ENCODE measurements at places on chromosomes 3 and 15.

DNA sequence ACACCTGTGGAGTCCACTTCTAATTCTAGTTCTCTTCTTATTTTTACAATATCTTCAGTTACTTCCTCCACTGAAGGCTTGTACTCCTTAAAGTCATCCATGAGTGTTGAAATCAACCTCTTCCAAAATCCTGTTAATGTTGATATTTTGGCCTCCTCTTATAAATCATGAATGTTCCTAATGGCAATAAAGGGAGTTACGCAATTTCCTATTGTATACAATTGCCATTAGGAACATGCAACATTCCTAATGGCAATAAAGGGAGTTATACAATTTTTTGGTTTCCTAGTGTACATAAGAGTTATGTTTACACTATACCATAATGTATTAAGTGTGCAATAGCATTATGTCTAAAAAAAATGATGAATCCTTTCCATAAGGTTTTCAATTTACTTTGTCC is 9.2 kb upstream of the TIGIT start:
- no peak for DNase-seq

- DNase-seq, result no peak
These were observed 237.5 kb upstream of the TBC1D5 start for GRCh38 chr3:17979911-17980310.

DNA sequence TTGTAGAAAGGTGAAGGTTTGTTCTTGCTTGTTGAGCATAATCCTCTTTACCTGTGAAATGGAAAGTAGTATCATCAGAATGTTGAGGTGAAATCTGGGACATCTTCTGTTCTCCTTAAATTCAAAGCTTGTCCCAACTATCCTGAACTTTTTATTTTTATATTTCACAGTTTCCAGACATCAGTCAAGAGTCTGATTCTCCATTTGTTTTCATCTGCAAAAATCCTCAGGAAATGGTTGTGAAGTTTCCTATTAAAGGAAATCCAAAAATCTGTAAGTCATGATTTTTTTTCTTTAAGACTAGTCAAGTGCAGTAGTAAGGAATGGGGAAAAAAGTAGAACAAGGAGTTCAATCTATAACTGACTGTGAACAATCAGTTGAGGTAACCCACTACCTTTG is 15.5 kb upstream of the ZNF609 start:
- DNase-seq, result no peak

DNA sequence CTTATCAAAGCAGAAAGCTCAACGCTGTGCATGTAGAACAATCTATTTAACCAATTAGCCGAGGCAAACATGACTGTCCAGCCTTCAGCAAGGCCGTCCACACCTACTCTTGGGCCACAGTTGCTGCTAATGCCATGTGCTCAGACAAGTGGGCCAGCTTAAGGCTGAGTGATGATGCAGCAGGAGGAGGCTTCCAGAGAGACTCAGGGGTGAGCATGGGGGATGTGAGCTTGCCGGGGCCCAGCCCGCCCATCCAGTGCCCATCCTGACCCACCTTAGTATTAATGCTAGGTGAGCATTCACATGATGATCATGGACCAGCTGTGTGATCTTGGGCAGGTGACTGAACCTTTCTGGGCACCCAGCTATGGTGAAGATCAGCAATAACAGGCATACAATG is 150.1 kb downstream of the TPRA1 start:
- DNase-seq, result no peak

DNA sequence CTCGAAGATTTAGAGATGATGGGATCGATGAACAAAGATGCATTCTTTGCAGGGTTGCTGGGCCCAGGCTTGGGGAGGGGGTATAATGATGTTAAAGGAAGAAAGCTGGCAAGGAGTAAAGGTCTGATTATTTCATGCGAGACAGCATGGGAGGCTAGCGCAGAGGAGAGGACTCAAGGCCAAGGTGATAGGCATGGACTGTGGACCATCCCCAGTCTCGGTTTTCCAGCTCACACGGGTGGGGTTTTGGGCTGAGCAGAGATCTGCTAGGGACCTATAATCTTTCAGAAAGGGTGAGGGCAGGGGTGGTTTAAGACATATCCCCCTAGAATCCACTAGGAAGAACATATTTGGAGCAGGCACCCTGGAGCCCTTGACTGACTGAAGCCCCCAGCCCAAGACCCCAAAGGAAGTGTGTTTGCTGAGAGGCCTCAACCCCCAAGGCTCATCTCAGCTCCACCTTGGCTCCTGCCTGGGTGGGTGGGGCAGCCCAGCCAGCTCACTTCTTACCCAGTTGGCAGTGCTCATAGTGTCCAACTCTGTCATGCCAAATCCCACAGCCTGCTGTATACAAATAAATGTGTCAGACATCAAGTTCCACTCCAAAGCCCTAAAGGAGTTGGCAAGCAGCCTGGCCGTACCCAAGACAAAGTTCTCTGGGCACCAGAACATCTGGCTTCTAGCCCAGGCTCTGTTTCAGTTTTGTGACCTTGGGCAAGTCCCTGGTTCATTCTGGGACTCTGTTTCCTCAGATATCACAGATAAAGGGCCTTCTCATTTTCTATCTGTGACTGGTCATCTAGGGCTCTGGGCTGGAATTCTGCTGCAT is 17.9 kb downstream of the ACSBG1 start:
- DNase-seq, result peak; percentile 18

DNA sequence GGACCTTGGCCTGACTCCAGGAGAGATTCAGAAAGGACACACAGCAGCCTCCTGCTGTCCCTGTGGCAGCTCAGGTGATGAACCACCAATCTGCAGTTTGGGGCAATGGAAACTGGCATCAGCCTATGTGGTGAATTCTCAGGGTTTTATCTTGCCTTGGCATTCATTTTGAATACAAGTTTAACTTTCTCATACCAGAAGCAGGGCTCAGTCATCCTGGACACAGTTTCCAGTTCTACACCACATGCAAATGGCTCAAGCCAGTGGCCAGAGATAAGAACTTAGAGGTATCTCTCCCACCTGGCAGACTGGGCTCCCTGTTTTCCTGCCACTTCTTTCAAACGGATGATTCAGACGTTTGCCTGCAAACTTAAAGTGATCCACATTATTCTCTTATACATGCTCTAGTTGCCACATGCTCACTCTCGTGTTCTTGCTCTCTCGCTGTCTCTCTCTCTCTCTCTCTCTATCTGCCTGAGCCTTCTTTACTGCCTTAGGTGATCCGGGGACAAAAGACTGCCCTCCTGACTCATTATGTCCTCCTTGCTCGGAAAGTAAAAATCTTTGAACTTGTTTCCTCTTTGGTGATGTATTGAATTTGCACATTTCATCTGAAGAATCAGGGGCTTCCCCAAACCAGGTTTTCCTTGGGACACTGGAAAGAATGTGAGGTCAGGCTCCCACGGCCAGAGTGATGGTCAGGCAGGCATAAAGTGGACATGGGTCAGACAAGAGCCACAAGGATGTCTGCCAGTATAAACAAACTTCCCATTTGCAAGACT is 99.6 kb upstream of the STT3B start:
- DNase-seq, result peak; percentile 1

DNA sequence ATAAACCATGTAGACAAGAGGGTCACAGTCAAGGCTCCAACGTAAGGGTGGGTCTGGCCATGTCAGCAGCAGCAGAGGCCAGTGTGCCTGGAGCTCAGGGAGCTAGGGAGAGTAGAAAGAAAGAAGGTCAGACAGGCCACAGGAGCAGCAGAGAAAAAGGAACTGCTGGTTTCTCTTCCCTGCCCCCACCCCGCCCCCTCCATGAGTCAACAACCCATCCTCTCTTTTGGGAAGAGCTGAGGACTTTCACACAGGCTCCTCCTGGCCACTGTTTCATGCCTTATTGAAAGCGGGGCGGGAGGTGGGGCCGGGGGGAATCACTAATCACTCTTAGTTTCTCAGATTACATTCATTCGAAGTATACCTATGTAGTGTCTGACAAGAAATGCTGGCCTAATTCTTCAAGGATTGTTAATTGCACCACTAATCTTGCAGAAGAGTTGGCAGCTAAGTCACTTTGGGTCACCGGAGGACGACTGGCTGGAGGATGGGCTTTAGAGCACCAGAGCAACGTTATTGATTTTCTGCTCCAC is 9.1 kb upstream of the SCG3 start:
- no peak for DNase-seq

DNA sequence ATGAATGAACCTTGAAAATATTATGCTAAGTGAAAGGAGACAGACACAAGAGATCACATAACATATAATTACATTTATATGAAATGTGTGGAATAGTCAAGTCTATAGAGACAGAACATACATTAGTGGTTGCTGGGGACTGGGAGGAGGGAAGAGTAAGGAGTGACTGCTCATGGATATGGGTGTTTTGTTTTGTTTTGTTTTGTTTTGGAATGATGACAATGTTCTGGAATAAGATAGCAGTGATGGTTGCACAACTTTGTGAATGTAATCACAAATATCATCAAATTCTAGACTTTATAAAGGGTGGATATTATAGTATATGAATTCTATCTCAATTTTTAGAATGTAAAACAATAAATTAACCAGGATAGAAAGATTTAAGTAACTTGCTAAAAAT is 57.4 kb upstream of the PHLDB2 start:
- DNase-seq, result peak; percentile 15

DNA sequence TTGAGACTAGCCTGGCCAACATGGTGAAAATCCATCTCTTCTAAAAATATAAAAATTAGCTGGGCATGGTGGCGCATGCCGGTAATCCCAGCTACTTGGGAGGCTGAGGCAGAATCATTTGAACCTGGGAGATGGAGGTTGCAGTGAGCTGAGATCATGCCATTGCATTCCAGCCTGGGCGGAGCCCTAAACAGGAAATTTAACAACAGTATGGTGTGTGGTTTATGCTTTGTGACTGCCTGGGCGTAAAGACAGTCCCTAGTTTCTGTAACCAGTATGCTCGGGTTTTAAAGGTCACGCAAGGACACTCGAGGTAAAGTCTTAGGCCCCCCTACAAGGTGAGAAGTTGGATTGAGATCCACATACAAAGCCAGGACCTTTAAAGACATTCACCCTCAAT is 43.3 kb downstream of the USP50 start:
- DNase-seq, result no peak

GRCh38 chr3:81446806-81447205 is 314.6 kb downstream of the GBE1 start:
- DNase-seq, result no peak

- no peak for DNase-seq
These were observed 9.1 kb upstream of the ADPRH start for GRCh38 chr3:119570229-119570628.

- DNase-seq, result no peak
These were observed 2.4 kb downstream of the NMNAT3 start for GRCh38 chr3:139675327-139675726.

- DNase-seq, result no peak
These were observed 9.0 kb downstream of the UBXN7 start for GRCh38 chr3:196423044-196423781.

DNA sequence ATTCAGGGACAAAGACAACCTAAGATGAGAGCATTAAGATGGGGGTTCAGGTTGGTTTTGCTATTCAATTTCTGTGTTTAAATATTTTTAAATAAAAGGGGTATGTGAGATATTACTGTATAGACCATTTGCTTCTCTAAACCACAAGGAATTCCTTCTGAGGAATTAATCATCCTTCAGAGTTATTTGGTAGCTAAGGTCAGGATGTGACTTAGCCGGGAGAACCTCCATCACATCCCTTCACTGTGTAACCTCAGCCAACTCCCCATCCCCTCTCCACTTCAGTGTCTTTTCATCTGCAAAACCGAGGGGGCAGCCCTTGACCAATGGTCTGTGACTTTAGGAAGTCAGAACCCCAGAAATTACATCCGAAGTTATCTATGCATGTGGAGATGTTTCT is 48.7 kb upstream of the SKOR1 start:
- peak; percentile 70 for DNase-seq

DNA sequence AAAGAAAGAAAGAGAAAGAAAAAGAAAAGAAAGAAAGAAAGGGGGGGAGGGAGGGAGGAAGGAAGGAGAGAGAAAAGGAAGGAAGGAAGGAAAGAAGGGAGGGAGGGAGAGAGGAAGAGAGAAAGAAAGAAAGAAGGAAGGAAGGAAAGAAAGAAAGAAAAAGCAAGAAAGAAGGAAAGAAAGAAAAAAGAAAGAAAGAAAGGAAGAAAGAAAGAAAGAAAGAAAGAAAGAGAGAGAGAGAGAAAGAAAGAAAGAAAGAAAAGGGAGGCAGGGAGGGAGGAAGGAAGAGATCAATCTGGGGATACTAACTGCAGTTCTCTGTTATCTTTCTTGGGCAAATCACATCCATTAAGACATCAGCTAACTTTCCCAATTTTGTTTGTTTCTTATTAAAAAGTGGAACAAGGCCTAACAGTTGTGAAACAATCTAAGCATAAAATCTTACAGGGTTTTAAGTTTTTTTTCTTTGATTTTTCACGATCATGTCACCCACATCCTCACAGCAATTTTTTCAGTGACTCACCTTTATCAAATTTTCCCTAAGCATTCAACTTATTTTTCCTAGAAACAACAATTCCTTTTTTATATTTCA is 36.8 kb downstream of the TBC1D2B start:
- DNase-seq, result no peak

GRCh38 chr3:73885862-73886261 is 261.1 kb upstream of the PDZRN3 start:
- no peak for DNase-seq

GRCh38 chr3:124650798-124651197 is 79.5 kb upstream of the UMPS start:
- DNase-seq, result no peak

GRCh38 chr15:91909574-91909973 is 56.1 kb downstream of the SLCO3A1 start:
- DNase-seq, result no peak

- DNase-seq, result peak; percentile 28
These were observed 30.7 kb upstream of the CGNL1 start for GRCh38 chr15:57345584-57345983.

GRCh38 chr3:189393598-189393997 is 221.8 kb downstream of the TPRG1 start:
- DNase-seq, result peak; percentile 27

GRCh38 chr3:57142411-57142723 is 22.8 kb downstream of the IL17RD start:
- no peak for DNase-seq

DNA sequence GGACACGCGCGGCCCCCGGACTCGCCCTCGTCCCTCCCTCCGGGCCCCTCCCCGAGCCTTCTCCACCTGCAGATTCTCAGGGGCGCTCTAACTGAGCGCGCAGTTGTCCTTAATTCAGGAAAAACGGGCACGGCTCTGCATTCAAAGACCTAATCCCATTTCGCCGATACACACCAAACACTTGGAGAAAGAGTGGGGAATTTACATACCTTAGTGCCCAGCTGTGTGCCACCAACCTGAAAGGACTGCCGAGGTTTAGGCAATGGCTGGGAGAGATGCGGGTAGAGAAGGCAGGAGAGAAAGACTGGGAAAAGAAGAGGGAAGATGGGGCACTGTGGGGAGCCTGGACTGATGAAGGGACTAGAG is 21.8 kb downstream of the IGDCC3 start:
- DNase-seq, result no peak

- DNase-seq, result no peak
These were observed 43.2 kb downstream of the EPHB3 start for GRCh38 chr3:184604615-184605290.

DNA sequence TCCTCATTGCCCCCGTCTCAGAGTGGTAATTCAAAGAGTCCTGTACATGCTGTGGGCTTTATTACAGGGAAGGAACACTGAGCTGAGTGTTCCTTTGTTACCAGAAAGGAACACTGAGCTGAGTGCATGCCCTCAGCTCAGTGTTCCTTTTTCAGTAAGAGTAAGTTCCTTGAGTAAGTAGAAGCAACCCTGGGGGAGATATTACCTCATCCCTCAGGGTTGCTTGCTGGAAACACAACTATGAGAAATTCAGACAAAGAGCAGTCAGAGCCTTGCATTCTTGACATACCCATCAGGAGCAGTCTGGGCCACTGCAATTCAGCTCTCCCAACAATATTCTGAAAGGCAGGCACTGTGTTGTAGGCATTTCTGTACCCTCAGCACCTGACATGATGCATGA is 17.0 kb downstream of the CHRM5 start:
- DNase-seq, result peak; percentile 29
